Cortex of kidney (tissue), 1 donor: ENCODE measurements at places on chromosomes 4 and X.

GRCh38 chr4:37715889-37716402 is 29.8 kb upstream of the RELL1 start:
- no peak for DNase-seq

GRCh38 chr4:182258441-182259000 is 15.3 kb downstream of the TENM3 start:
- no peak for DNase-seq

DNA sequence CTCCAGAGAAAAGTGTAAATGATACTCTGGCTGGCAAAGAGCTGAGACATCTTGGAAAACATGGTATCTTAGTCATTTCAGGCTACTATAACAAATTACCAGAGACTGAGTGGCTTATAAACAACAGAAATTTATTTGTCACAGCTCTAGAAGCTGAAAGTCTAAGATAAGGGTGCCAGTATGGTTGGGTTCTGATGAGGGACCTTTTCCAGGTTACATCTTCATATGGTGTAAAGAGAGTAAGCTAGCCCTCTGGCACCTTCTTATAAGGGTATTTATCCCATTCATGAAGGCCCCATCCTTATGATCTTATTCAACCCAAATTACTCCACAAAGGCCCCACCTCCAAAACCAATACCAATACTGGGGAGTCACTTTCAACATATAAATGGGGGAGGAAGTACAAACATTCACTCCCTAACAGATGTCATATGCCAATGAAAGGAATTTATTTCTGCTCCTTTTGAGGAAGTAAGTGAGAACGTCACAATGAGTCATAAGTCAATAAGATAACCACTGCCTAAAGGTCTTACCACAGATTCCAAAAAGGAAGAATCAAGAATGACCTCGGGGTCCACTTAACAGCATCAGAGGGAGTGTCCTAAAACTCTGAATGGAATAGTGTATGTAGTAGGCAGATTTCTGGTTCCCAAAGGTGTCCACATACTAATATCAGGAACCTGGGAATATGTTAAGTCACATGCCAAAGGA is 246.6 kb downstream of the OPHN1 start:
- no peak for DNase-seq

GRCh38 chr4:175787948-175788347 is 24.1 kb downstream of the GPM6A start:
- no peak for DNase-seq

DNA sequence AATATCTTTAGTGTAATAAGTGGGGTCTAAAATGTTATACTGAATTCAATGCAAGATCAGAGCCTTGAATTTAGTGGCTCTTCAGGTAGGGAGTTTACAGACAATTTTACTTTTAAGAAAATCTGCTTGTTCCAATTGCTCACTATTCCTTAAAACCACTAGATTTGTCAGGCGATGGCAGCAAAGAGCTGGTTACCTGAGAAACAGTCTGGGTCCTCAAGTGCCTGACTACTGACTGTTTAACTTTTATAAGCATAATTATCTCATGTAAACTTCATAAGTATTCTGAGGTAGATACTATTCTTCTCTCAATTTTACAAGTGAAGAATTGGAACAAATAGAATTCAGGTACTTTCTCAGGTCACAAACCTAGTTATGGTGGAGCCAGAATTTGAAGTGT is 84.3 kb downstream of the RRAGB start:
- no peak for DNase-seq

- DNase-seq = no peak
Measured at GRCh38 chr4:107999932-108000539, 10.3 kb downstream of the HADH start.

DNA sequence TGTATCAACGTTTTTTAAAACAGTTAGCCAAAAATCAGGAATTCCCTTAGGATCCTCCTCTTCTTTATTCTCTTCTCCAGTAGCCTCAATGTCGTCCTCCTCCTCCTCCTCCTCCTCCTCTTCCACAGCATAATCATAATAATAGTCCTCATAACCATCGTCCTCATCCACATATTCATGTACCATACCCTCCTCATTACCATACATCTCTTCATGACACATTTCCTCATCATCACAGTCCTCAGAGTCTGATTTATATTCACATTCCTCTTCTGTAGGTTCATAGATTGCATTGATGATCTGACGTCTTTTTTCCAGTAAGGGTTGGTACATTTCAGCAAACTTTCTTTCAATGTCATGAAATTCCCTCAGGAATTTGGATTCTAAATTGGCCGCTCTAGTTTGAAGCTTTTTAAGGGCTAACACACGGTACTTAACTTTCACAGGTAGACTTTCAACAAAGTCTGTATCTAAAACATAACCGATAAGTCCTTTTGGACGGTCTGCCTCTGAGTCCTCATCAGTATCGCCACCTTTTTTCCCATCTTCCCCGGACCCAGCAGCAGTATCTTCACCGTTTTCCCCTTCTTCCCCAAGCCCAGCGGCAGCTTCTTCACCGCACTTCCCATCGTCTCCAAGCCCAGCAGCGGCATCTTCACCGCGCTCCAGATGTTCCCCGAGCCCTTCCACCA is 771 bp downstream of the NAP1L2 start:
- no peak for DNase-seq

DNA sequence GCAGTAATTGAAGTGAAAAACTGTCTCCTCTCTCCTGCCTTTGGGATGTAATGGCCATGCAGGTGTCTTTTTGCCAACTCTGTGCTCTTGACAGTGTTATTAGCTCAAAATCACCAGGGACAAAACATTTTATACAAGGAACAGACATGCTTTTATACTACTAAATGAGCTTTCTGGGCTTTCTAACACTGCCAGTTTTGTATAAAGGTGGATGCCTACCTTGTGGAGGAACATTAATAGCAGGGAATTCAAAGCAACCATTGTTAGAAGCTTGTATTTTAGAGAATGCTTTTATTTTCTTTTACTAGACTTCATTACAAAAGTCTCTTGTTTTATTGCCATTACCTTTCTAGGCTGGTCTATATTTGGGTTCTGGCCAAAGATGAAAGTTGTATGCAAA is 54.7 kb upstream of the ARSJ start:
- no peak for DNase-seq

- DNase-seq = no peak
Measured at GRCh38 chrX:134798472-134798871, 140.2 kb upstream of the PLAC1 start.

DNA sequence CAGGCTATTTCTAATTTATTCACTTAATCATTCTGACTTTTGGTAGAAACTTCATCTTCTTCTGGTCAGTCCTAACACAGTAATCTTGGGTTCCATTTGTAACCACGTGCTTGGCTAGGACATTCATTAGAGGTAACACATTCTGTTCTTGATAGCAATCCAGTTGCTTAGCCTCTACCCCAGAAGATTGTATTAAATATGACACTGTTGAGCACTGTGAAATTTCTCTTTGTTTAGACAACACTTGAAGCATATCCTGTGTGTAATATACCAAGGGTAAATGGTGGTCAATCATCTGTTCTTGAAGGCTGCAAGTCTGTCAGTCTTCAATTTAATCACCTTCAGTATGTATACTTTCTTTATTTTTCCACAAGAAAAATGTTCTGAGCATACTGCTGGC is 523.0 kb downstream of the ANKRD50 start:
- DNase-seq = no peak

- DNase-seq = no peak
Measured at GRCh38 chr4:164138521-164138920, 615.4 kb upstream of the SMIM31 start.

- DNase-seq = no peak
Measured at GRCh38 chr4:43765514-43765913, 683.1 kb downstream of the KCTD8 start.

DNA sequence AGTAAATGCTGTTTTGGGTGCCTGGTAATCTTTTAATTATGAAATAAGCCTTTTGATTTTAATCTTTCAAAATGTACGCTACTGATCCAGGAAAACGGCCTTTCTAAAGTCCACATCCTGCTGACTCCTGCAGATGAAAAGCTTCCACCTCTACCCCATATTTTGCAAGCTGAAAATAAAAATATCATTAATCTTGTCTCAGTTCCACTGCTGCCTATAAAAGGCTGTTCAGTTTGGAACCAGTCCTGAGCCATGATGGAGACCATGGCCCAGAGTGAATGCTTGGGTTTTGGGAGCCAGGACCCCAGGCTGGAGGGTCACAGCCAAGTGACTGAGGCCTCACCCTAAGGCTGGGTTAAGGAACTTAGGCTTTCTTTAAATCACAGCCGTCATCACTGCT is 110.8 kb downstream of the AFF1 start:
- DNase-seq = no peak

GRCh38 chr4:138595171-138595570 is 353.0 kb upstream of the SLC7A11 start:
- DNase-seq = no peak

GRCh38 chr4:20760053-20760452 is 59.8 kb downstream of the PACRGL start:
- no peak for DNase-seq

GRCh38 chrX:155938132-155938531 is 57.0 kb downstream of the VAMP7 start:
- no peak for DNase-seq

- no peak for DNase-seq
Measured at GRCh38 chr4:8050555-8051206, 107.9 kb downstream of the ABLIM2 start.

DNA sequence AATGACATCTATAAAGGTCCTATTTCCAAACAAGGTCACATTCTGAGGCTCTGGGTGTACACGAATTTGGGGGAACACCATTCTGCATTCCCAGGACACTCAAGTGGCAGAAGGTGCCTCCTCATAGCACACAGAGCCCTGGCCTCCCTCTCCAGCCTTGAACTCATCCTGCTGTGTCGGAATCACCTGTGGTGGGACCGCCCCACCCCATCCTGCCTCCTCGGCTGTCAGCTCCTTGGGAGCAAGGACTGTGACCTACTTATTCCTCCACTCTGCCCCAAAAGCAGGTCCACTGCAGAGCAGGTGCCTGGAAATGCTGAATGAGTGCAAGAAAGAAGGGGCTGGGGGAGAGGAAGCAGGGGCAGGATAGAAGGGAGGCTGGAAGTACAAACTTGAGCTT is 33.5 kb downstream of the HTRA3 start:
- DNase-seq = no peak

GRCh38 chrX:118211891-118212816 is 95.5 kb upstream of the KLHL13 start:
- DNase-seq = no peak

DNA sequence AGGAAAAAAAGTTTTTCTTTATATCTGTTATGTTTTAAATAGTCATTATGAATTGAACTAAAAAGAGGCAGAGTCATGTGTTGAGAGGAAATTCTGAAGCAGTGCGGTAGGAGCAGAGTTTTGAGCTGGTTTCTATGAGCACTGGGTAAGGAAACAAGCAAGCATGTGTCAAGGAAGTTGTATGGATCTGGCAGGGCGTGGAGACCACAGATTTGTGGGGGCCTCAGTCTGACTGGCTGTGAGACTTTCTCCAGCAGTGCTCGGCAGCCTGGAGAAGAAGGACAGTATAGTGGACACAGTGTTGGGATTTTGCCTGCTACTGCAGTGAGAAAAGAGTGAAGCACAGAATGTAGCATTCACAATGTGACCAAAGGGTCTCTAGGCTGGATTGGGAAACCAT is 399.1 kb downstream of the INPP4B start:
- DNase-seq = no peak

DNA sequence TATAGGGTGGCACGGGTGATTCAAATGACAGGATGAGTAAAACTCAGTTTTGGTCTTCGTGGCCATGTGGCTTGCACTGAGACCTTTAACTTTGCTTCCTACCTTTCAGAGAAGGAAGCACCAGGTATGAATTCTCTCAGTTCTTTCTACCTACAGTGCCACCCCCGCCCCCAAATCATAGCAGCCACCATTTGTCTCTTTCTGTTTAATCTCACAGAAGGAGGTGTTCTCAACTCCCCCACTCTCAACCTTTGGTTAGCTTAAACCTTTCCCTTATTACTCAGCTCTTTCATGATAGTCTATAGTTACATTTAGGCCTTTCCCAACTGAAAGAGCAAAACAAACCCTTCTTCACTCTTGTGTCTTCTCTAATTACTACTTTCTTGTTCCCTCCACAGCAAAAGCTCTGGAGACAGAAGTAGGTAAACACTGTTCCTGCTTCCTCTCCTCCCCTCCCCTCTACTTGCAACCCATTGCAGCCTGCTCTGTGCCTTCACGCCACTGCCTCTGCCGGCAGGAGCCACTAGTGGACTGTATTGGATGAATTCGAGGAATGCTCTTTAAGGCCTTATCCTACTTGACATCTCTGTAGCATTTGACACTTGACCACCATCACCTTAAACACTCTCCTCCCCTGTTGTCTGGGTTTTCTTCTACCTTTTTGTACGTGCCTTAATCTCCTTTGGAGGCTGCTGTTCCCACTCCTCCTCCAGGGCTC is 123.7 kb downstream of the AFF1 start:
- DNase-seq = no peak

DNA sequence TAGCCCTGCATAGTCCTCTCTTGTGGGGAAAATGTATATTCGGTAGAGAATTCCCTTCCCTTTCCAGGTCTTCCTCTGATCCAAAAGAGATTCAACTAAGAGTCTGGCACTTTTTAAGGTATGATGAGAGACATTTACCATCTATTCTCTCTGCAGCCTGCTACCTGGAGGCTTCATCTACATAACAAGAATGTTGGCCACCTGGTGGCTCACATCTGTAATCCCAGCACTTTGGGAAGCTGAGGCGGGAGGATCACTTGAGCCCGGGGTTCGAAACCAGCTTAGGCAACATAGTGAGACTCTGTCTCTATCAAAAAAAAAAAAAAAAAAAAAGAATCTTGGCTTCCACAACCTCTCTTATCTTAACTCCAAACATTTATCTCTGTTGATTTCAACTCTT is 40.4 kb upstream of the NOCT start:
- no peak for DNase-seq
